ENCODE measurements at places on chromosomes 6 and 20.

DNA sequence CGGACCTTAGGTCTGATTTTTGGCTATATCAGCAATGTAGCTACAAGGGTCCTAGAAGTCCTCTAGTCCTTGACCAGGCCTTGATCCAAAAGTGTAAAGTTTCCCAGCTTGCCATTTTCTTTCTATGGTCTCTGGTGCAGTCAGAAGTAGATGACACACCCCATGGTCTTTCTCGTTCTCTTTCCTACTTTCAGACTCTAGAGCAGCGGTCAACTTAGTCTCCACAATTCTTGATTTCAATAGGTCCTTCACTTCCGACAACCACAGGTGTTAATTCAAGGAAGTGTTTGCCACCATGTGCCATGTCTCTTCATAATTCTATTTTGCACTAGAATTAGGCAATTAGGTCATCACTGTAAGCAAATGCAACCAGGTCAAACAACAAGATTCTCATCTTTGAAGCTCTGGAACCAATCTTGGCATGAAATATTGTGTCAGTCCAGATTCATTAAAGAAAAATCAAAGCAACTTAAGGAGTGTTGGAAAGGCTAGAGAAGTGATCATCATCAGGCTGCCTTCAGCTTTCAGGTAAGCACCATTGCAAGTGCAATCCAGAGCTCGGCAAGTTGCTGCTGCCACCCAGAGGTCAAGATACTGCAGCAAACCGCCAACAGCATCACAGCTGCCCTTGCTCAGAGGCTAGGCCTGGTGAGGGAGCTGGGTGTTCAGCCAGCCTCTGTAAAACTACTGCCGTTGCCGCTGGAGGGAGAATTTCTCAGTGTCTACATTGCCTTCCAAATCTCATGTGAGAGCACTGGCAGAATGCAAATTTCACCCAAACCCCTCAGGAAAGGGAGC lies 5.6 kb upstream of the SYNE1 start:
- no peak for DNase-seq

GRCh38 chr6:34195726-34196115 lies 41.0 kb upstream of the HMGA1 start:
- no peak for DNase-seq

DNA sequence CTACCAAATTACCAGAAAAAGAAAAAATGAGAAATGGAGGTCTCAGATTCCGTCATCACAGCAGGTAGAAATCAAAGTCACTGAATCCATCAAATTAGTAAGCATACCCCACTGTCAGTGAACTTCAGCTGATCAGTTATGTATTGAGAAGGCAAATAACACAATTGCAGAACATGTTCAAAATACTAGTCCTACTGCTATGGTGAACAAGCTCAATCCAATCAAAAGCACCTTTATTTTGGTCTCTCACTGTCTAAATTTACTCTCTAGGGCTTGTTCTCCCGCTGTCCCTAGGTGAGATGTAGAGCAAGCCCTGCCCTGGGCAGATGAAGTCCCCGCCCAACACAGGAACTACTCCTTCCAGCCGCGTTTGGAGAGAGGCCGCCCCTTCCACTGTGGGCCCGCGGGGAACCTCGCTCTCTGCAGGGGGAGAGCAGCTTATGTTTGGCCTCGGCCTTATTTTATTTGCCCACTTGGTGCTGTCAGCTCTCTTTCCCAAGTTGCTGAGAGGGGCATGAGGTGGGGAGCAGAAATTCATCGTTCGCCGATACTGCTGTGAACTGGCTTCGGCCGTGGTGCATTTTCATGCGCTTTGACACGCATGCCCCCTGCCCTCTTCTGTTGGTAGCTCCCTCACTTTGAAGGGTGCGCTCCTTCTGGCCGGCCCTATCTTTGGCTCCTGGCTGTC lies 14.3 kb upstream of the MAP1LC3A start:
- DNase-seq = no peak

DNA sequence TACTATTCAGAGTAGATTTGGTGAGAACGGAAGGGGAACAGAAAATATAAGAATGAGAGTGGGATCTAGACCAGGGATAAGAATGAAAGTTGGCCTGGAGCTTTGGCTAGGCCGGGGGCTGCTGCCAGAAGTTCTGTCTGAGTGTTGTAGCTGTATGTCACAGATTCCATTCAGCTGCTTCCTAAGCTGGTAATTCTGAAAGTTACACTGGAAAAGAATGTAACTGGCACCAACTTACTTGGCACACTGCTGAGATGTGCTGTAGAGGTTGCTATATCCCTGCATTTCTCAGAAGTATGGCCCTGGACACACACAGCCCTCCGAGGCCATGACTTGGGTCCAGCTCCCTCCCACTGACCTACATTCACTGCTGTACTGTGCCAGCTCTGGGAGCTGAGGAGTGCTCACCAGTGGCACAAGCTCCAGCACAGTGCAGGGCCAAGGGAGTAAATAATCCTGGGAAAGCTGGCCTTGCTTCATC lies 25.8 kb upstream of the TMEM217 start:
- peak; percentile 66 for DNase-seq

- no peak for DNase-seq
These were observed 12.5 kb downstream of the SYCP2 start for GRCh38 chr20:59920944-59921343.

GRCh38 chr20:10893321-10893720 lies 219.5 kb upstream of the JAG1 start:
- no peak for DNase-seq

- DNase-seq = no peak
These were observed 9.7 kb downstream of the RPS6KA2 start for GRCh38 chr6:166617359-166617758.

DNA sequence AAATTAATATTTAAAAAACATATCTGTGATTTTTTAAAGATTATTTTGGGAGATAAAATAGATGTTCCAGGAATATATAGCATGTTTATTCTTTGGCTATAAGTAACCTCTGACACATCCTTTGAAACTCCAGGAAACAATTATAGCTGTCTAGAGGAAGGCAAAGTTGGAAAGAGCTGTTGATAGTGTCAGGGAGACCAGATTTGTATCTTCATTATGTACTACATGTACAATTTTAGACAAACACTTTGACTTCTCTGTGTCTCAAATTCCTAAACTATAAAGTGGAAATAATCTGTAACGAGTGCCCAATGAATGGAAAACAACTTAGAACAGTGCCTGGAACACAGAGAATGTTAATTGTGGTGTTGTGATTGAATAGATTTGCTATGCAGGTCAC lies 25.6 kb upstream of the ADGRG6 start:
- DNase-seq = no peak

- DNase-seq = no peak
These were observed 144.5 kb downstream of the VEGFA start for GRCh38 chr6:43914272-43915147.

GRCh38 chr6:43223175-43223574 lies 6.1 kb downstream of the DNPH1 start:
- DNase-seq = no peak

DNA sequence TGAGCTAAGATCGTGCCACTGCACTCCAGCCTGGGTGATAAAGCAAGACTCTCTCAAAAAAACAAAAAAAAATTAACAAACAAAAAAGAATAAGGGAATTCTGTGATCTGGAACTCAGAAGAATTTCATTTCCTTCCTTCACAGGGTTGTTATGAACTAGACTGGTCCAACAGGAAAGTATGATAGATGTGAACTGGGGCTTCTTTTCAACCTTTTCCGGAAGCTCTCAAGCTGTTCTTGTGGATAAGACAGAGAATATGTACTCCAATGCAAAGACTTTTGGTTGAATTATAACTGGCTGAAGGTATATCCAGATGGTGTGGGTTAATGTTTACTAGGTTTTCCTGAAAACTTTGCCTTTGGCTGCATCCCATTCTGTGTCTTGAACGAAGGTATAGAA lies 5.3 kb downstream of the RNF8 start:
- no peak for DNase-seq

- no peak for DNase-seq
These were observed 613.8 kb downstream of the TFAP2B start for GRCh38 chr6:51432481-51432880.

DNA sequence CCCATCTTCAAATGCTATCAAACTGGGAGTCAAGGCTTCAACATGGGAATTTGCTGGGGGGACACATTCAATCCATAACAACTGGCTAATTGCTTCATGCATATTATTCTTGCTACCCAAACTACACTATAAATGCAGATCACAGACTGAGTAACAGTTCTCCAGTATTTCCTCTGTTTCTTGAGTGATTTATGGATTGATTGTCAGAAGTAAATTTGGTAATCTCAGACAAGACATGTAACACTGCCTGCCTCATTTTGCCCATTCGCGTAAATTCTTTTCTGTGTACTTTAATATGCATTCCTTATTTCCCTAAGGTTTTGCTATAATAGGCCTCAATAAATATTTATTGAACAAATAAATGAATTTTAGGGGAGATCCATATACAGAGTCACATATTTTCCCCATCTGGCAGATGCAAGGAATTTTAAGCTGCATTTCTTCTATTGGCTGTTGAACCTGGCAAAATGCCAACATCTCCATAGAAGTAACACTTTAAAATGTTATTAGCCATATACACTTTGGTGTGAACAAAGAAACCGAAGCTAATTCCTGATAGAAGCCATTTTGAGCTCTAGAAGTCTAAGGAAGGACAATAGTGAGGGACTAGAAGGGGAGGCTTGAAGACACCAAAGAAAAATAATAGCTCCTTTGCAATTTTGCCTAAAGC lies 98.2 kb downstream of the QRSL1 start:
- no peak for DNase-seq

GRCh38 chr6:31307669-31308049 lies 35.8 kb upstream of the HLA-C start:
- DNase-seq = no peak

DNA sequence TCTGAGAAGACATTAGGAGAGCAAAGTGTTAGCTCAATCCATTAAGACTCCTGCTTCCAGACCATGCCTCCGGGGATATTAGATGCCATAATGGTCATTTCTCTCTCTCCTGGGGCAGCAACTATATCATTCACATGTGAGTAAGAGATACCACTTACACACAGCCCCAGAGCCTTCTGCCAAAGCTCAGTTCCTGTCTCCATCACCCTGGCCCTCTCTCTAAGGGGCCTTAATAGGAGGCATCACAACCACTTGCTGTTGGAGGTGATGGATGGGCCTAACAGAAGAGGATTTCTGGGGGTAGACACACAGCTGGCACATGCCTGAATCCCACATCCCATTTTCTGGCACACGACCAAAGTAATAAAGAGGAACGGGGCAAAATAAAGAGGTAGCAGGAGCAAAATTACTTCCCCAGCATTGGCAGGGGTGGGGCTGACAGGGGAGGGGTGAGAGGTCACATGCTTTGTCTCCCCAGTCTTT lies 34.0 kb upstream of the VSTM2L start:
- DNase-seq = no peak

DNA sequence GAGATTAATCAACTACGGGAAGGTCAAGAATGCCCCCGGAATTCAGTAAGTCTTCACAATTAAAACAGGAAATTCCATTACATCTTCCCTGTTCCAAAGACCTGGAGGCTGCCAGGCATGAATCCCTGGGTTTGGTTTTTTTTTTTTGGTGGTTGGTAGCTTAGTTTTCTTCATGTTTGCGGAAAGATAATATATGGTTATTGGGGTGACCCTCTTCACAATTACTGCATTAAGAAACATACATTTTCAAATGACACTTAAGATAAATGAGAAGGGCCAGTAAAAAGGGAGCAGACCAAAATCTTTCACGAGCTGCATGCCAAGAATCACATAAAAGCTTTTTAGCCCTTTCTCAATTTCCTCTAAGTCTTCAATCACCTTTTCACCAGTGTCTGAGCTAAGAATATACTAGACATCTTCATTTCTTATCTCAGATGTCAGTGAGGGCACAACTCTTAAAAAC lies 64.0 kb downstream of the KIF13A start:
- DNase-seq = no peak

GRCh38 chr6:106182455-106182854 lies 96.3 kb downstream of the PRDM1 start:
- no peak for DNase-seq

DNA sequence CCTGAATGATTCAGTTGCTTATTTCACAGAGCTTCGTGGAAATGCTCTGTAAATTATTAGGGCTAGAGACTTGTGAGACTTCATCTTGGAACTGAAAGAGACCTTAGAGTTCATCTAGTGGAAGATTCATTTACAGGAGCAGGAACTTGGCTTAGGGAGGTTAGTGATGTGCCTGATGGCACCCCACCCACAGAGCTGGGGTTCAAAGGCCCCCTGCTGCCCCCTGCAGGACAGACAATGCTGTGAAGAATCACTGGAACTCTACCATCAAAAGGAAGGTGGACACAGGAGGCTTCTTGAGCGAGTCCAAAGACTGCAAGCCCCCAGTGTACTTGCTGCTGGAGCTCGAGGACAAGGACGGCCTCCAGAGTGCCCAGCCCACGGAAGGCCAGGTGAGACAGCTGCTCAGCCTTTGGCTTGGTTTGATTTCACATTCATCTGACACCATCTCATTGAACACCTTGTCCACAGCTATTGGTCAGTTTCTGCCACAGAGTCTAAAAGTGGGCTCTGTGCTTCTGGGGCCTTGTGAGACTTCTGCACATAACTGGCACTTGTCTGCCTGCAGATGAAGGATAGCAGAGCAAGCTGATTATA lies 25.1 kb downstream of the MYBL2 start:
- DNase-seq = peak; percentile 7

DNA sequence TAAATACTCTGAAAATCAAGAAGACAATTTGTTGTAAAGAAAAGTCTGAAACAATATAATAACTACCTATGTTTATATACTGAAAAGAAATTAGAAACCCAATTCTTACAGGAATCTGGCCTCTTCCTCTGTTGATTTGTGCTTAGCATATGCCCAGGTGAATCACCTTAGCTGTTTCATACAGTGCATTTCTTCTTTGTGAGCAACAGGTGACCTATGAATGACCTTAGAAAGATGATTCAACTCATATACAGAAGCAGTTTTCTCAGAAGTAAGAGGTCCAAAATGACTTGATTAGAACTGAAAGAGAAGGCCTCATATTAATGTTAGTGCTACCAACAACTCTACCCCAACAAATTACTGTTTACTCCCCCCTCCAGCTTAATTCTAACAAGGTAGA lies 419.5 kb upstream of the ID4 start:
- no peak for DNase-seq

DNA sequence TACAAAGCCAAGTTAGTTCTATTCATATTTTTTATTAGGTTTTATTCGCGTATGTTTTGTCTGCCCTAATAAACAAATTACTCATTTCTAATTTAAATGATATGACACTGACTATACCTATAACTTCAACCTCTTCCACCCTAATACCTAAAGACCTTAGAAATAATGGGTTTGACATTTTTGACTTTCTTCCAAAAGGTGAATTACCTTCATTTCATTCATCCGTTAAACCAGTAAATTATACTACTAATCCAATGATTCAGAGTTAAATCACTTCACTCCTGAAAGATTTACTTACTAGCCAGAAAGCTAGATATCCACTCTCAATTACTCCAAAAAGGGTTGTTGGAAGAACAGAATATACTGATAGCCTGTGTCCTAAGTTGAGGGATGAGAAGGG lies 5.2 kb downstream of the MRPS10 start:
- no peak for DNase-seq

DNA sequence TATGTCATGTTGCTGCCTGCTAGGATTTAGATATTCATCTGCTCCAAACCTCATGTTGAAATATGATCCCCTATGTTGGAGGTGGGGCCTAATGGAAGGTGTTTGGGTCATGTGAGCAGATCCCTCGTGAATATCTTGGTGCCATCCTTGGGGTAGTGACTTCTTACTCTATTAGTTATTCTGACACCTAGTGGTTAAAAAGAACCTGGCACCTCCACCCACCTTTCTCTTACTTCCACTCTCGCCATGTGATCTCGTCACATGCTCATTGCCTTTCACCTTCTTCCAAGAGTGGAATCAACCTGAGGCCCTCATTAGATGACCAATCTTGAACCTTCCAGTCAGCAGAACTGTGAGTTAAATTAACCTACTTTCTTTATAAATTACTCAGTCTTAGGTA lies 549.4 kb upstream of the SYNCRIP start:
- DNase-seq = no peak

- DNase-seq = no peak
These were observed 20.1 kb upstream of the MTCL3 start for GRCh38 chr6:127539272-127539671.
